ENCODE measurements at places on chromosomes 3 and 15.

GRCh38 chr15:67782691-67782991 lies 42.7 kb upstream of the SKOR1 start:
- no peak for DNase-seq

DNA sequence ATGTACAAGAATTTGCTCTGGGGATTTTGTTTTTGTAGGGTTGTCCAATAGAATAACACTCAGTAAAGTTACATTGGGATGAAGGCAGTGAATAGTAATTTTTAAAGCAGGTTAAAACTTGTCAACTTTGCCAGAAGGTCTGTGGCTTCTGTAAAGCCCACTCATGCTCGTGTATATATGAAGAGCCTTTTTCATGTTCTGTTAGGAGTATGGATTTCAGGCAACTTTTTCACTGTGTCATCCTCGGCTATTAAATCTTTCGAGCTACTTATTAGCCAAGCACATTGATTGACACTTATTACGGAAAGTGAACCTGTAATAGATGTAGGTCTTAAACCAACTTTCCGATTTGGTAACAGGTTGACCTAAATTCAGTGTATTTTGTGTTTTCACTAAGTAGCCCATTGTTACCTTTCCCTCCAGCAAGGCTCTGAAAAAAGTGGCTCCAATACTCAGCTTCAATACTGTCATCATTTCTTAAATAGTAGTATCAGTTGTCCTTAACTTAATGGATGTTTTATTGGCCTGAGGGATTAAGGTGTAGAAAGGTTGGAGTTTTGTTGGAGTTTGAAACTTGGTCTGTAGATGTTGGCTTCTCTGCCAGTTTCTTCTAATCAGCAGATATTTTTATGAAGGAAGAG lies 1.7 kb downstream of the PAK2 start:
- DNase-seq = no peak

GRCh38 chr3:109059264-109059663 lies 58.7 kb downstream of the MORC1 start:
- no peak for DNase-seq

DNA sequence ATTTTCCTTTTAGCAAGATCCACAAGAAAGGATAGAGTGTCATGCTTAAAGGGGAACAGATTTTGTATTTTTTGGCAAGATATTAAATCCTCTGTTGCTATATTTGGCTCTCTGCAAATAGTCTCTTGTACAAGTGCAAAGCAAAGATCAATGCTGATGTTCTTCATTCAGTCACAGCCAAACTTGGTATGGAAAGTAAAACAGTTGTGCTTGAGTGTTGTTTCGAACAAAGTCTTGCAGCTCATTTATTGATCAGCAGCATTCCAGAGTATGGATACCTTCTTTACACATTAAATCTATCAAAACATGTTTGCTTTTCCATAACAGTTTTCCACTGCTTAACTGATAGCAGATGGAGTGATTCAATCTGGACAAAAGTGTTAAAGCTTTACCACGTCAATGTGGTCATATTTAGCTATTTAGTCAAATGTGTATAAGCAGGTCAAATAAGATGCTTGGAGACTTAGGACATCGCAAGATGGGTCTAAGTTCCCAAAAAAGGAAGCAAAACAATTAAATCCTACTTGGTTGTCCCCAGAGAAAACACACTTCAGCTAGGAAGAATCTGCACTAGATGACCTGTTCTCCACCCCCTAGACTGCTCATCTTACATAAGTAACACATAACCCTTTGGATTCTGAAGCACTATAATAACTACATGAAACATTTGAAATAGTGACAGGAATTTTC lies 52.4 kb downstream of the VGLL3 start:
- no peak for DNase-seq

- DNase-seq = no peak
These were observed 3.7 kb downstream of the EOGT start for GRCh38 chr3:69009559-69010410.

- DNase-seq = peak; percentile 9
These were observed 52.2 kb downstream of the IGF1R start for GRCh38 chr15:98700519-98700918.

GRCh38 chr15:83854950-83855707 lies 201.2 kb downstream of the ADAMTSL3 start:
- DNase-seq = no peak

DNA sequence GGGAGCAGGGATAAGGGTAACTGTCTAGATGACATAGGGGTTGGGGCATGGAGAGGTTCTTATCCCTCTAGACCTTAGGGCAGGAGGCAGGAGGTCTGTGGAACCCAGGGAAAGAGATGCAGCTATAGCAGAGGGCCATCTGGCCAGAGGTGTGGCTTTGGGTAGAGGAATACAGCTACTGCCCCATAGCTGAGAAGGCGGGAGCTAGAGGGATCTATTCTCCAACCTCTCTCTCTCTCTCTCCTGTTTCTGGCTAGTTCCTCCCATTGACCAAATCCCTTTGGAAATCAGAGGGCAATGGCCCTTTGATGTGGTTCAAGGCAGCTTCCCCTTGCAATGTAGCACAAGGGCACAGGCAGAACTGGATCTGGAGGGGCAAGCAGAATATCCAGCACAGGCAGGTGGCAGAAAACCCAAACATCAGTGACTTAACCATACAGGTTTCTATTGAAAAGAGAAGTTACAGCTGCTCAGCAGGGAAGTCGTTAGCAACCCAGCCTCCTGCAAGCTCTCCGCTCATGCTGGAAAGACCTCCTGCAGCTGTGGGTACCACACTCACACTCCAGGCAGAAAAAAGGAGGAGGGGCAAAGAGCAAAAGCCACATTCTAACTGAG lies 22.3 kb upstream of the LMOD3 start:
- DNase-seq = peak; percentile 71

DNA sequence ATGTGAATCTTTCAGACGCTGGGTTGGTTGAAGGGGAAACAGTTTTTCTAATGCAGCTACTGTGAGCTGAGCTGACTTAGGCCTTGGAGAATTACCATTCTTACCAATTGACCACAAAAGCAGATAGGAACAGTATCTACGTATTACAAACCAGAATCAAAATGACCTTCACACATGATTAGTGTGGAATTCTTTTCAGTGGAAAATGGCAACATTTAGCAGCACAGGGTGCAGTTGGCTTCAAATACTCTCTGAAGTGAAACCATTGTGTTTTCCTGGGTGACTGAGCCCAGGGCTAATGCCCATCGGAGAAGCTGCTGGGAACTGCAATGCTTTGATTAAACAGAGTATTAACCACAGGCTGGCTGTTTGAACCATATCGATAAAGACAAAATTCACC lies 40.2 kb upstream of the GOLGA8J start:
- DNase-seq = no peak

- DNase-seq = no peak
These were observed 76.9 kb upstream of the ST8SIA2 start for GRCh38 chr15:92316586-92317295.

DNA sequence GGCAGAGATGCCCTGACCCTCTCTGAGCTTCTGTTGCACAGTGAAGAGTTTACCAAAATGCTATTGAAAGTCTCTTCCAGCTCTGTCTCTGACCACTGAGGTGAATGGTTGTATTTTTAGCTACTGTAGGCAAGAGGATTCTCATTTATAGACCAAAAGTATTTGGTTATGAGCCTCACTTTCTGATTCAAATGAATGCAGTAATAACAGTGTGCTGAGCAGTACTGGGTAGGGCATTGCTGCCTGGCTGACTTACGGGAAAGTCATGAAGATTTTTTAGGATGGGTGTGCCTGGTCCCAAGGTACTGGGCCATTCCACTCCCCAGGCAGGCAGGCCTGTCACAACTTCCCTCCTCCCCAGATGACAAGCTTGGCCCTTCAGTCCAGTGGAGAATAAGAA lies 15.5 kb downstream of the PLA1A start:
- no peak for DNase-seq

GRCh38 chr15:50823281-50823680 lies 57.8 kb upstream of the SPPL2A start:
- DNase-seq = no peak

- no peak for DNase-seq
These were observed 19.3 kb upstream of the SLC12A8 start for GRCh38 chr3:125231895-125232294.

- DNase-seq = peak; percentile 71
These were observed 158.0 kb downstream of the CLSTN2 start for GRCh38 chr3:140092848-140093536.

DNA sequence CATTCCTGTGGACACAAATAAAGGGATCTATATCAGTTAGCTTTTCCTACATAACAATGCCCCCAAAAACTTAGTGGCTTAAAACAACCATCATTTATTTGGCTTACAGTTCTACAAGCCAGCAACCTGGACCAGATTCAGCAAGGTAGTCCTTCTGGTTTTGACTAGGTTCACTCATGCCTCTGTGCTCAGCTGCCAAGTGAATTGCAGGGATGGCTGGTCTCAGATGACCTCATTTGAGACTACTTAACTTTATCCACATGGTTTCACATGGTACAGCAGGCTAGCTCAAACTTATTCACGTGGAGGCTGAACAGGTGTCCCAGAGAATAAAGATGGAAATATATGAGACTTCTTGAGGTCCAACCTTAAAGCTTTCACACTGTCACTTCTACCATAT lies 119.3 kb upstream of the BFSP2 start:
- no peak for DNase-seq

- peak; percentile 61 for DNase-seq
These were observed 19.4 kb upstream of the KIF23 start for GRCh38 chr15:69394556-69395282.

GRCh38 chr3:111650378-111651275 lies 55.5 kb upstream of the ZBED2 start:
- DNase-seq = no peak

DNA sequence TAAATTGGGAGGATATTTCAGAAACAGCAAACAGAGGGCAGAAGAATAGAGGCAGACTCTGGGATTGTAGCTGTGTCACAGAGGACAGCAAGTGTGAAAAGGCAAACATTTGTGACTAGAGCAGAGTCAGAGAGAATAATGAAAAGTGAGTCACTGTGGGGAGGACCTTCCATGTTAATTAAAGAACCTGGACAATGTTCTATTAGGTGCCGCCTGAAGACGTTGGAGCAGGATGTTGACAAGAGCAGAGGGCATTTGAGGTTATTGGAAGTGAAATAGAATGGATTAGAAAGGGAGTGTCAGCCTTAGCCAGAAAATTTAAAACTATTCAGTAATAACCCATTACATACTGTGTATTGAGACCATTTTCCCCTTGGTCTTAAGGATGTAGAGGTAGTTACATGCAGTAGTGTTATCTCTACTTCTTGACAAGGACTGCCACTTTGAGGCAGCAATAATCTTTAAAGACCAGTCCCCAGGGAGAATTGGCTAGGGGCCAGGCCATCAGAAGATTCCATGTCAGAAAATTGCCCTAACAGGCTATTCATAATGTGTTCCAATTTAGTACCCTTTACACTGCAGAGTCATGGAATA lies 5.8 kb downstream of the ACKR2 start:
- peak; percentile 91 for DNase-seq

- no peak for DNase-seq
These were observed 15.1 kb upstream of the BLM start for GRCh38 chr15:90701880-90702630.

GRCh38 chr3:100263583-100263982 lies 2.8 kb downstream of the TBC1D23 start:
- DNase-seq = no peak

GRCh38 chr3:29531644-29532043 lies 250.8 kb downstream of the RBMS3 start:
- DNase-seq = no peak

DNA sequence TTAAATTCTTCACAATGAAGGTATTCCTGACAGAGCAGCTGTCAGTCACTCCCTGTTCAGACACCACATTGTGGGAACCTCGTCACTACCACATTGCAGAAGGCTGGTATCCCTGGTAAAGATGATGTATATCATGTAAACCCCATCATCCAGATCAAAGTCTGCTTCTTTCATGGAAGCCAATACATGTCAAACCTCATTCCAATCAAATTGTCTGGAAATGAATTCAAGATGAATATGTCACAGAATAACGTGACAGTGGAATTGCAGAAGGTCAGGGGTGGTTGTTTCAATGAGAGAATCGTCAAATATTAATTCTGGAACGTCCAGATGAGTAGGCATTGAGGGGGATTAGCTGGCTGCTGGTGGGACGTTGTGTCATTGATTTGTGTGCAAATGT lies 4.2 kb downstream of the ZIC4 start:
- DNase-seq = no peak

DNA sequence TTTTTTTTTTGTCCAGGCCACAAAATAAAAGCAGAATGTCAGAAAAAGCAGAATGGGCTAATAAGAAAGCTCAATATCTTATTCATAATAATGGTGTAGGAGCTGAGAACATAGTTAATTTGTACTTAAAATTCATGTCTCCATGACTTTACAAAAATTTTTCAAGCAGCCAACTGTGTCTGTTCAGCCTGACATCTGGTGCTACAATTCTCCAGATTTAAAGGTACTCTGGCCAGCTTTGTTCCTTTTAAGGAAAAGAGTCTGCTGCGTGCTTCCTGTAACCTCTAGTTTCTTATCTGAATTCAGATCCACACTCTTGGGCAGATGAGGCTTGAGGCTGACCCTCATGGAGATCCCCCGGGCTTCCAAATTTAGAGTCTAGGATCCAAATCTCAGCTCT lies 8.7 kb upstream of the RFX7 start:
- peak; percentile 77 for DNase-seq

GRCh38 chr3:156149876-156150275 lies 29.5 kb downstream of the KCNAB1 start:
- DNase-seq = no peak

All from NCI-H69 (cell line).